ENCODE measurements at places on chromosomes 6 and 20. TPM values are rescaled to one million over a fixed set of nuclear protein-coding genes. Genes with fewer than 3 reads are reported as not detected.

SIRPB1 gene
- total RNA-seq, result not detected

GRM1 gene
- total RNA-seq, result 0.11 TPM

TRIM40 gene
- total RNA-seq, result not detected

SYNGAP1 gene
- 77.6 TPM for total RNA-seq

- DNase-seq, result no peak
Measured at GRCh38 chr6:29666826-29667130, 9.9 kb downstream of the MOG start.

DNA sequence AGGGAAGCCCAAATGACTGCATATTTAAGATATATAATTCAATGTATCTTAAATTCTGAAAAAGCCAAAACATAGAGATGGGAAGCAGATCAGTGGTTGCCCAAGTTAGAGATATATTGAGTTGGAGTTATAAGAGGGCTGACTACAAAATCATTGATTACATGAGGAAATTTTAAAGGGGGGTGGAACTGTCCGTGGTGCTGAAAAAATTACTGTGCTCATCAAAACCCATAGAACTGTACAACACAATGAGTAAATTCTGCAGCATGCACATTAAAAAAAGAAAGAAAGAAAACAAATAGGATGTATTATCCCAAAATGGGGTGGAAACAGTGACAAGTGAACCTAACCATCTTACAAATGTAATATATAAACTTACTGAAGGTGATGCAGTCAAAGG, 100.9 kb downstream of the FUT9 start:
- DNase-seq, result peak; percentile 32

- DNase-seq, result no peak
Measured at GRCh38 chr6:14178083-14178445, 60.5 kb downstream of the CD83 start.
